Mesothelial cell of epicardium (in vitro differentiated cells): ENCODE measurements at places on chromosomes 11 and 22. TPM values are rescaled to one million over a fixed set of nuclear protein-coding genes. Genes with fewer than 3 reads are reported as not detected.

APOA5 gene
- not detected in 3 replicates for total RNA-seq

OR52I1 gene
- total RNA-seq: not detected in 3 replicates

GAL3ST3 gene
- total RNA-seq: 4.7 to 5.7 TPM (median 4.9 TPM) in 3 replicates

WNT11 gene
- total RNA-seq: 22.5 to 24.1 TPM (median 22.8 TPM) in 3 replicates

CRYAB gene
- 0.49 to 0.74 TPM (median 0.63 TPM) in 3 replicates for total RNA-seq

PDGFD gene
- 28.0 to 32.2 TPM (median 29.1 TPM) in 3 replicates for total RNA-seq

TEX12 gene
- total RNA-seq: 0.36 to 0.65 TPM in 2 of 3 replicates, not detected in the other

CFAP300 gene
- 2.3 to 3.3 TPM (median 2.9 TPM) in 3 replicates for total RNA-seq

CTSW gene
- total RNA-seq: not detected in 3 replicates

IFITM5 gene
- total RNA-seq: not detected in 3 replicates

CHRDL2 gene
- total RNA-seq: 0.45 to 0.65 TPM in 2 of 3 replicates, not detected in the other

PARVA gene
- 77.1 to 78.3 TPM (median 78.2 TPM) in 3 replicates for total RNA-seq

BEST1 gene
- total RNA-seq: 0.64 to 1.1 TPM (median 0.90 TPM) in 3 replicates

ALDH3B1 gene
- 1.4 to 1.8 TPM (median 1.7 TPM) in 3 replicates for total RNA-seq

FCHSD2 gene
- 29.4 to 33.8 TPM (median 33.2 TPM) in 3 replicates for total RNA-seq

OOSP3 gene
- total RNA-seq: not detected in 3 replicates

ASPHD2 gene
- 1.9 to 2.6 TPM (median 2.5 TPM) in 3 replicates for total RNA-seq

NRIP3 gene
- 1.4 to 1.8 TPM (median 1.5 TPM) in 3 replicates for total RNA-seq

PLET1 gene
- not detected in 3 replicates for total RNA-seq

NNMT gene
- total RNA-seq: 0.54 to 2.4 TPM (median 2.3 TPM) in 3 replicates

PIWIL4 gene
- total RNA-seq: 4.1 to 5.0 TPM (median 4.9 TPM) in 3 replicates

SMDT1 gene
- total RNA-seq: 71.0 to 87.4 TPM (median 78.9 TPM) in 3 replicates

DPAGT1 gene
- 38.2 to 47.7 TPM (median 44.9 TPM) in 3 replicates for total RNA-seq

CCDC89 gene
- 1.3 to 2.7 TPM (median 1.5 TPM) in 3 replicates for total RNA-seq

NAA40 gene
- total RNA-seq: 50.7 to 53.7 TPM (median 51.4 TPM) in 3 replicates

FAM180B gene
- total RNA-seq: 0.18 to 0.36 TPM (median 0.27 TPM) in 3 replicates

BSX gene
- total RNA-seq: not detected in 3 replicates

OR5AL1 gene
- total RNA-seq: not detected in 3 replicates

FGF19 gene
- total RNA-seq: not detected in 3 replicates

RGL4 gene
- total RNA-seq: 0.07 TPM in 1 of 3 replicates, not detected in the others

FOLR2 gene
- not detected in 3 replicates for total RNA-seq

DSCAML1 gene
- 2.0 to 3.3 TPM (median 2.5 TPM) in 3 replicates for total RNA-seq

SLC37A2 gene
- 0.47 to 0.54 TPM (median 0.51 TPM) in 3 replicates for total RNA-seq

CDC42BPG gene
- total RNA-seq: 24.6 to 30.1 TPM (median 25.0 TPM) in 3 replicates

P2RY2 gene
- total RNA-seq: 4.0 to 4.5 TPM (median 4.5 TPM) in 3 replicates

BDNF gene
- 7.1 to 8.5 TPM (median 7.9 TPM) in 3 replicates for total RNA-seq

IFITM10 gene
- total RNA-seq: 2.2 to 2.8 TPM (median 2.7 TPM) in 3 replicates

SLC5A4 gene
- total RNA-seq: not detected in 3 replicates

DNAJB7 gene
- total RNA-seq: not detected in 3 replicates

OR51E2 gene
- total RNA-seq: 0.11 TPM in 1 of 3 replicates, not detected in the others

OR8A1 gene
- total RNA-seq: not detected in 3 replicates

ZNF280A gene
- total RNA-seq: 0.16 TPM in 1 of 3 replicates, not detected in the others
